RCC 7860 (cell line): ENCODE measurements at places on chromosomes 11 and 22.

DNA sequence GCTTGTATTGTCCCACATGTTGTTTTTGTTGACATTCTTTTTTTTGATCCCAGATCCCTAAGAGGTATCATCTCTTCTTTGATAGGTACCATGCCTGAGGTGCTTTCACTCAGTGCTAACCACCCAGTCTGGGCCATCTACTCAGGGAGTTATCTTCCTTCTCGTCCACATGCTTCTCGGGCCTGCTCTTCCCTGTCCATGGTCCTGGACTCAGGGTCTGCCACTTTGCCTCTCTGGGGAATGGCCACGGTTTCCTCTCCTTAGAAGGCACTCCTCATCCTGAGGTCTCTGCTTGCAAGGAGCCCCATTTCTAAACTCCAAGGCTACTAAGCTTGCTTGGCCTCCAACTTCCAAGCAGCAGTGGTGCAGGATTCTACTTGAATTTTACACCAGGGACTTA, 227.0 kb upstream of the NCAM1 start:
- no peak for DNase-seq

DNA sequence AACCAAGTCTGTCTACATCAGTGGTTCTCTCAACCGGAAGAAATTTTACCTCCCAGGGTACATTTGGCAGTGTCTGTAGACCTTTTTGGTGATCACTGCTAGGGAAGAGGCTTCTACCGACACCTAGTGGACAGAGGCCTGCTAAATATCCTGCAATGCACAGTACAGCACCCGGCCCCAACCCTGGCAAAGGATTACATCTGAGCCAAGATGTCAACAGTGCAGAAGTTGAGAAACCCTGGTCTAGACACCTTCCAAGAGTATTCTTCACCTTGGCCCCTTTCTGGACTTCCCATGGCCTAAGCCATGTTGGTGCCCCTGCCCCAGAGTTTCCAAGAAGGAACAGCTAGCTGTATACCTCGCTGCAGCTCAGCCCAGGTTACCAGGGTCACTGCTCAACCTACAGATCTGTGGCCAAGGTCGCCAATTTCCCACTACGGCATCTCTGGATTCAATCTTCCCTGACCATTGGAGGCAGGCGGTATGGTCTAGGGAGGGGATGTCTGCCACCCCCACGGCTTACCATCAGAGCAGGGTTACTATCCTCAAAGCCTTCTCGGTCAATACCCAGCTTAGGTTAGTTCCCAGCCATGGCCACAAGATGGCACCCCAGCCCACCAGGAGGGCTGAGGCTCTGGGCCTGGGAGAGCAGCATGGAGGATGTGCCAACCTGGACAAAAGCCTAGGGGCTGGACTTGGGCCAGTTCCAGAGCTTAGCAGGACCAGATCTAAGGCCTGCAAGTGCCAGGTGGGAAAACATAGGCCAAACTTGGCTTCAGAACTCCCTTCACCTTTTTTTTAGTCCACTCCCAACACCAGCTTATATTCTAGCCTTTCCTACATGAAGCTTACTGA, 3.7 kb upstream of the KCNC1 start:
- DNase-seq = peak; percentile 47

DNA sequence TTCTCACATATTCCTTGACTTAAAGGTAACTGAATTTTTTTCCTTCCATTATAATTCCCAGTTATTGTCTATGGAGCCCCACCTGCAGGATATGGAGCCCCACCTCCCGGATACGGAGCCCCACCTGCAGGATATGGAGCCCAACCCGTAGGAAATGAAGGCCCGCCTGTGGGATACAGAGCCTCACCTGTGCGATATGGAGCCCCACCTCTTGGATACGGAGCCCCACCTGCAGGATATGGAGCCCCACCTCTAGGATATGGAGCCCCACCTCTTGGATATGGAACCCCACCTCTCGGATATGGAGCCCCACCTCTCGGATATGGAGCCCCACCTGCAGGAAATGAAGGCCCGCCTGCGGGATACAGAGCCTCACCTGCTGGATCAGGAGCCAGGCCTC, 28.1 kb downstream of the WBP2NL start:
- no peak for DNase-seq

GRCh38 chr11:103730131-103730940, 306.1 kb upstream of the DDI1 start:
- DNase-seq = no peak
